Osteoblast (primary cell): ENCODE measurements at places on chromosomes 7 and 10. TPM values are rescaled to one million over a fixed set of nuclear protein-coding genes. Genes with fewer than 3 reads are reported as not detected.

DNA sequence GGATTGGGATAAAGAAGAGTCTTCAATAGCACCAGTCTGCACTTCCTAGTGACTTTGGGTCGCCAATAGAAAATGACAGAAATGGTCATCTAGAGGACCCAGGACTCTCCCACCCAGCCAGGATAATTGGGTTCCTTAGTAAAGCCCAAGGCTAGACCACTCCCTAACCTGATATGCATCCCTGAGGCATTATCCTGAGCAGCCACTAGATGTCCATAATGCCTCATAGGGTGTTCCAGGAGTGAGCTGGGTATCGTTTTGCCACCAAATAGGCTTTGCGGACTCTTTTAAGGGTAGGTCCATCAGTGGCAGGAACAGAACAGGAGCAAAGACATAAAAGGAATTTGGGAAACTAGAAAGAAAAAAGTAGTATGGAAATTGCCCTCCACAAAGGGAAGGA, 4.5 kb upstream of the LRRC4 start:
- peaks cover 7% of the 10 kb centered on the region for H3K4me1 ChIP-seq
- peak; percentile 60 for DNase-seq
- H3K27me3 ChIP-seq = no peaks in the 10 kb centered on the region
- no peak overlapping the region for H3K4me3 ChIP-seq

The CALML5 gene
- not detected in 2 replicates for total RNA-seq

- peak overlapping the region; percentile 34 for H3K4me3 ChIP-seq
- DNase-seq = no peak
- no peaks in the 10 kb centered on the region for H3K36me3 ChIP-seq
- no peaks in the 10 kb centered on the region for H3K27me3 ChIP-seq
- H3K4me1 ChIP-seq = peaks cover 57% of the 10 kb centered on the region
- peak overlapping the region; percentile 89 for H3K27ac ChIP-seq
Observed at GRCh38 chr7:99098824-99099498, 44.9 kb downstream of the SMURF1 start.

GRCh38 chr10:17675638-17676037, 31.7 kb downstream of the STAM start:
- peaks cover 24% of the 10 kb centered on the region for H3K4me1 ChIP-seq
- no peaks in the 10 kb centered on the region for H3K36me3 ChIP-seq
- no peak overlapping the region for H3K27ac ChIP-seq
- DNase-seq = no peak

GRCh38 chr10:129850790-129851189, 113.3 kb downstream of the EBF3 start:
- H3K4me3 ChIP-seq = no peak overlapping the region
- DNase-seq = no peak
- H3K27ac ChIP-seq = no peak overlapping the region
- H3K4me1 ChIP-seq = no peaks in the 10 kb centered on the region
- H3K36me3 ChIP-seq = peaks cover 36% of the 10 kb centered on the region

The COL28A1 gene
- total RNA-seq = 0.29 and 0.36 TPM in 2 replicates

- no peaks in the 10 kb centered on the region for H3K4me1 ChIP-seq
- no peak for DNase-seq
- H3K4me3 ChIP-seq = no peak overlapping the region
- no peaks in the 10 kb centered on the region for H3K27me3 ChIP-seq
- no peaks in the 10 kb centered on the region for H3K36me3 ChIP-seq
Observed at GRCh38 chr10:81943583-81943982, 68.6 kb downstream of the NRG3 start.

GRCh38 chr10:13709931-13710650, 123.3 kb downstream of the PRPF18 start:
- DNase-seq = no peak
- peaks cover 5% of the 10 kb centered on the region for H3K36me3 ChIP-seq
- H3K27me3 ChIP-seq = no peaks in the 10 kb centered on the region
- no peak overlapping the region for H3K27ac ChIP-seq

The PTTG1IP2 gene
- not detected in 2 replicates for total RNA-seq

DNA sequence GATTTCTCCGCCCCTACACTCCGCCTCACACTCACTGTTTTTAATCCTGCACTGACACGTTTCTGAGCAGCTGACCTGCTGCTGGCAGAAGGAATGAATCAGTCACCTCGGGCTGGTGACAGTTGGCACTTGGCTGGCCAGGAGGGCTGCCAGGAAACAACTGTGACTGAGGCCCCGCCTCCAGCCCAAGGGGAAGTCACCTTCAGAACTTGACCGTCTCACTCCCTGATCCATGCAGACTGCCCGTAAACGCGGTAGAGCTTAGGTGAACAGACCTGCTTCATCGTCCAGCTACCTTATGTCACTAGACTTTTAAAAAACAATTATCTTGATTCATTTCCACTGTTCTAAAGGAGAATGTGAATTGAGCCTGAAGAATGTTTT, 107.5 kb downstream of the DOCK1 start:
- no peaks in the 10 kb centered on the region for H3K4me1 ChIP-seq
- H3K27ac ChIP-seq = no peak overlapping the region
- DNase-seq = no peak
- peaks cover 19% of the 10 kb centered on the region for H3K36me3 ChIP-seq
- H3K4me3 ChIP-seq = no peak overlapping the region

DNA sequence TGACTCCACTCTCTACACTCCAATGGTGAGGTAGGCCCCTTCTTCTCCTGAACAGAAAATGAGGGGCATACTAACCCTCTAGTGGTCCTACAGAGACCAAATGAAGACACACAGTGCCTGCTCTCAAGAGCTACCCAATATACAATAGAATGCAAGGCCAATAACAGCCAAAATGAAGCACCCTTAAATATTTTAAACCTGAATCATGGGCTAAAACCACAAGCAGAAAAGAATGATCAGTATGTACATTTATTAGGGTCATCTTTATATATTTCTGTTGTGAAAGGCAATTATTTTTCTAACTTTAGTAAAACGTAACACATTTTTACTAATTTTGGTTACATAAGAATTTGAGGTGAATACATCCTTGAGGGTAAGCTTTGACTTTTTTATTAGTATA, 49.9 kb upstream of the COL1A2 start:
- no peaks in the 10 kb centered on the region for H3K36me3 ChIP-seq
- no peaks in the 10 kb centered on the region for H3K27me3 ChIP-seq
- no peak for DNase-seq
- H3K4me1 ChIP-seq = peaks cover 54% of the 10 kb centered on the region
- no peak overlapping the region for H3K4me3 ChIP-seq
- H3K27ac ChIP-seq = peak overlapping the region; percentile 47

The CFAP46 gene
- total RNA-seq = under 0.01 and 0.29 TPM in 2 replicates

The DYDC2 gene
- not detected in 2 replicates for total RNA-seq

DNA sequence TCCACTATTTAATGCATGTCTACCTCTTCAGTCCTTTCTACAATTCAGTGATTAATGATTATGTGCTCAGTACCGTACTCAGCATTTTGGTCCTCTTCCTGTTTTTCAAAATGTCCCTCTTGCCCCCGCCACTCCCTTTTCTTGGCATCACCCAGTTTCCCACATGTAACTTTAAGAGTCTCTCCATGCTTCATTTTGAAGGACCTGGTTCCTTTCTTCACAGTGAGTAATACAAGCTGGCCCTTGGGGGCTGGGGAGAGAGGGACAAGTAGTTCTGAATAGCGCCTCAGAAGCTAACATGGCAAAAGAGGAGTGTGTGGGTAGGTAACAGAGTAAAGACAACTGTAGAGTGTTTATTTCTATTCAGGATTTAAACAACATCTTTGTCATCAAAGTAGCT, 34.6 kb upstream of the SLIT1 start:
- DNase-seq = no peak
- H3K4me3 ChIP-seq = no peak overlapping the region
- no peaks in the 10 kb centered on the region for H3K36me3 ChIP-seq
- H3K27me3 ChIP-seq = no peaks in the 10 kb centered on the region
- no peak overlapping the region for H3K27ac ChIP-seq

GRCh38 chr10:11874568-11875493, 51.7 kb downstream of the PROSER2 start:
- H3K27ac ChIP-seq = no peak overlapping the region
- H3K4me3 ChIP-seq = no peak overlapping the region
- H3K27me3 ChIP-seq = no peaks in the 10 kb centered on the region
- no peaks in the 10 kb centered on the region for H3K36me3 ChIP-seq
- peaks cover 18% of the 10 kb centered on the region for H3K4me1 ChIP-seq

DNA sequence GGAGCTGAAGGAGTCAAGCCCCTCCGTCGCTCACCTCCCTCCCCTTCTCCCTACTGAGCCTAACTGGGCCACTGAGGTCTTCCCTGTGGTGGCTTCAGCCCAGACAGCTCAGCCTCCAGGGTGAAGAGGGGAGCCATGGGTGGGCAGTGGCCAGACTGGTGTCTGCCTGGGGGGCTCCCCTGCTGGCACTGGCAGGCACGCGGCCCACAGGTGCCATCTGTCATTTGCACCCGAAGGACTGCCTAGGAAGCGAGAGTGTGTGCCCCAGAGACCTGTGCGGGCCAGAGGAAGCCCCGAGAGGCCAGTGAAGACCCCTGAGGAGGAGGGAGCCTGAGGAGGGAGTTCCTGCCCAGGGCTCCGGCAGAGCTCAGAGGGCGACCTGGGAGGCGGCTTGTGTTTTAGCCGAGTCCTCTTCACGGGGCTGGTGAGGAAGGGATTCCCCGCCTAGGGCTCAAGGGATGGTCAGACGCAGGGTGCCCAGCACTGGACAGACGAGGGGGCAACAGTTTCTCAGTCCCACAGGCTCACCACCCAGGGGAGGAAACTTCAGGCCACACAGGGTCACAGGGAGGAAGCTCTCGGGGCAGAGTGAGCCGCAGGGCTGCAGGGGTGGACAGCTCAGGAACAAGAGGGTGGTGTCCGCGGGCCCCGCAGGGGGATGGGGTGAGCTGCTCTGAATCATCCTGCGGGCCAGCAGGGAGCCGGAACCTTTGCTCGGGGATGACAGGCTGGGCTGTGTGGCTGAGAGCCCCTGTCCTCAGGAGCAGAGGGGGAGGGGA, 76.2 kb upstream of the PPP2R2D start:
- H3K27me3 ChIP-seq = no peaks in the 10 kb centered on the region
- H3K4me1 ChIP-seq = no peaks in the 10 kb centered on the region
- no peak overlapping the region for H3K27ac ChIP-seq
- H3K4me3 ChIP-seq = no peak overlapping the region
- H3K36me3 ChIP-seq = no peaks in the 10 kb centered on the region
- peak; percentile 34 for DNase-seq

- no peak overlapping the region for H3K4me3 ChIP-seq
- no peak overlapping the region for H3K27ac ChIP-seq
- no peaks in the 10 kb centered on the region for H3K4me1 ChIP-seq
- no peak for DNase-seq
Observed at GRCh38 chr10:109721453-109722064, 201.8 kb downstream of the XPNPEP1 start.

DNA sequence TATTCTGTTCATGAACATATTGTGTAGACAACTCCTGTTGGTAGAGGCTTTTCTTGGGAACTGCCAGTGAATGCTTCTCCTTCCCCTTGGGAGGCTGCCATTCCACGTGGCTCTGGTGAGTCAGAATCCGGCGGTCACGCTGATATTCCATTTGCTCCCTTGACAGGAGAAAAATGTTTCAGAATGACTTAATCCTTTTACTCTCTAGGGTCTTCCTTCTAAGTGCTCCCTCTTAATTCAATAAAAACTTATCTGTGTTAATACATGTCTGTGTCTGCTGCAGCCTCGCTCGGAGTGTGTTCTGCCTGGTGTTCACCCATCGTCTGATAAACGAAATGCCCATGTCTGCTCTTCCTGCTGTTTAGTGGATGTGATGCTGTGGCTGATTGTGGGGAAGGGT, 278.6 kb downstream of the ARHGAP12 start:
- H3K4me1 ChIP-seq = peaks cover 26% of the 10 kb centered on the region
- DNase-seq = peak; percentile 66
- peak overlapping the region; percentile 31 for H3K4me3 ChIP-seq
- peak overlapping the region; percentile 81 for H3K27ac ChIP-seq

The ITPRID1 gene
- not detected in 2 replicates for total RNA-seq

DNA sequence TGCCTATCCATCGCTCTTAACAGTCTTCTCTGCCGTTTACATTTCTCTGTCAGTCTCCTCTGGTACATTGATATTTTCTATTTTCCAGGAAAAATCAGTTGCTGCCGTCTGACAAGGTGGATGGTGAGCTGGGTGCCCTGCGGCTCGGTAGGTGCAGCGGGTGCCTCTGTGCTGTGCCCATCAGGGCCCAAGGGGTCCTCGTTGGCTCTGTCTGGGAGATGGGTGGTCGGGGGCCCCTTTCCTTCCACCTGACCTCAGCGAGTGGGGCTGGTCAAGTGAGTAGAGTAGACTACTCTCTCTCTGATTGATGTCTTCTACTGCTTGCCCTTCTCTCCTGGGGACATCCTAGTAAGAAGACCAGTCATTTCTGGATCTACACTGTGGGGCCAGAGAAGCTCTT, 57.4 kb downstream of the MINDY4 start:
- H3K27me3 ChIP-seq = no peaks in the 10 kb centered on the region
- no peaks in the 10 kb centered on the region for H3K4me1 ChIP-seq
- H3K27ac ChIP-seq = no peak overlapping the region
- H3K36me3 ChIP-seq = no peaks in the 10 kb centered on the region
- DNase-seq = no peak

The MGAM2 gene
- total RNA-seq = not detected in 2 replicates

DNA sequence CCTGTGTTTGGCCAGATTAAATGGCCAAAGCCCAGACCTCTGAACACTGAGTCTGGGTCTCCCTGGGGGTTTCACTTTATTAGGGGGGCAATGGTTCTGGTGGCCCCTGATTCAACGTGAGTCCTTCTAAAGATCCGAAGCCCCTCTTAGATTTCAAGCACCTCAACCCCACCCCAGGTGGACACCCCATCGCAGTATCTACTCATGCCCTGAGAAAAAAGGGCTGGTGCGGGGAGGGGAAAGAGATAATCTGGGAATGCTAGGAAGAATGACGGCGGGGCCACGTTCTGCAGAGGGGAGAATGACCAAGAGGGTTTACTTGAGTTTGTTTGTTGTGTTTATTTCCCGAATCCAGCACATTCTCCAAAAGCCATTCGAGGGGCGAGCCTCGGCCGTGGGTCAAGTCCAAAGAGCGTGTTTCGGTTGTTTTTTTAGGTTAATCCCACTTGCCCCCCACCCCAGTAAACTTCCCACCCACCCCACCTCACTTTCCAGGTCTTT, 832 bp downstream of the PDLIM1 start:
- H3K4me3 ChIP-seq = peak overlapping the region; percentile 85
- peaks cover 29% of the 10 kb centered on the region for H3K4me1 ChIP-seq
- no peaks in the 10 kb centered on the region for H3K27me3 ChIP-seq
- no peaks in the 10 kb centered on the region for H3K36me3 ChIP-seq
- peak overlapping the region; percentile 56 for H3K27ac ChIP-seq

GRCh38 chr10:121928528-121928884, 675 bp upstream of the ATE1 start:
- peak overlapping the region; percentile 96 for H3K27ac ChIP-seq
- peak overlapping the region; percentile 98 for H3K4me3 ChIP-seq
- H3K27me3 ChIP-seq = no peaks in the 10 kb centered on the region
- DNase-seq = peak; percentile 75
- no peaks in the 10 kb centered on the region for H3K36me3 ChIP-seq

DNA sequence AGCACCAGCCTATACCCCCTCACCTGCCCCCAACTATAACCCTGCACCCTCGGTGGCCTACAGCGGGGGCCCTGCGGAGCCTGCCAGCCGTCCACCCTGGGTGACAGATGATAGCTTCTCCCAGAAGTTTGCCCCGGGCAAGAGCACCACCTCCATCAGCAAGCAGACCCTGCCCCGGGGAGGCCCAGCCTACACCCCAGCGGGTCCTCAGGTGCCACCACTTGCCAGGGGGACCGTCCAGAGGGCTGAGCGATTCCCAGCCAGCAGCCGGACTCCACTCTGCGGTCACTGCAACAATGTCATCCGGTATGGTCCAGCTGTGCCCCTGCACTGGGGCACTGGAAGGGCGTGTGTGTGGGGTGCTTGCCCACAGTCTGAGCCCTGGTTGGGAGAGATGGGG, 40.0 kb upstream of the BMPR1A start:
- DNase-seq = peak; percentile 23
- H3K27ac ChIP-seq = no peak overlapping the region
- no peaks in the 10 kb centered on the region for H3K27me3 ChIP-seq
- no peaks in the 10 kb centered on the region for H3K36me3 ChIP-seq
- H3K4me3 ChIP-seq = no peak overlapping the region
